Sigmoid colon (tissue), 7 donors: ENCODE measurements at places on chromosomes 3 and 15. TPM values are rescaled to one million over a fixed set of nuclear protein-coding genes. Genes with fewer than 3 reads are reported as not detected.

STRIT1 gene
- polyA plus RNA-seq = not detected

SLC28A1 gene
- polyA plus RNA-seq = not detected

OR5K3 gene
- not detected for polyA plus RNA-seq

MCF2L2 gene
- 3.9 TPM for polyA plus RNA-seq

ANKUB1 gene
- not detected for polyA plus RNA-seq

UBAP1L gene
- not detected for polyA plus RNA-seq

MASP1 gene
- polyA plus RNA-seq = 0.69 TPM

MINAR1 gene
- polyA plus RNA-seq = not detected

DGKG gene
- 0.60 TPM for polyA plus RNA-seq

SLC6A11 gene
- polyA plus RNA-seq = not detected

CGGBP1 gene
- polyA plus RNA-seq = 30.5 TPM

SLC25A36 gene
- 8.8 TPM for polyA plus RNA-seq

COL8A1 gene
- polyA plus RNA-seq = 2.2 TPM

FXR1 gene
- polyA plus RNA-seq = 30.1 TPM

GPR27 gene
- 0.60 TPM for polyA plus RNA-seq

NOX5 gene
- polyA plus RNA-seq = not detected

ZNF592 gene
- polyA plus RNA-seq = 6.0 TPM

CLDN1 gene
- 0.60 TPM for polyA plus RNA-seq

CFAP91 gene
- 0.39 TPM for polyA plus RNA-seq

FAM107A gene
- polyA plus RNA-seq = 18.1 TPM

TGM5 gene
- not detected for polyA plus RNA-seq

MRAS gene
- 7.2 TPM for polyA plus RNA-seq

ZPLD1 gene
- 0.09 TPM for polyA plus RNA-seq

GRAMD1C gene
- polyA plus RNA-seq = 4.9 TPM

SI gene
- 3.0 TPM for polyA plus RNA-seq

CLDN18 gene
- polyA plus RNA-seq = 0.10 TPM
